WTC11 (cell line): ENCODE measurements at places on chromosomes 5 and 9. TPM values are rescaled to one million over a fixed set of nuclear protein-coding genes. Genes with fewer than 3 reads are reported as not detected.

DNA sequence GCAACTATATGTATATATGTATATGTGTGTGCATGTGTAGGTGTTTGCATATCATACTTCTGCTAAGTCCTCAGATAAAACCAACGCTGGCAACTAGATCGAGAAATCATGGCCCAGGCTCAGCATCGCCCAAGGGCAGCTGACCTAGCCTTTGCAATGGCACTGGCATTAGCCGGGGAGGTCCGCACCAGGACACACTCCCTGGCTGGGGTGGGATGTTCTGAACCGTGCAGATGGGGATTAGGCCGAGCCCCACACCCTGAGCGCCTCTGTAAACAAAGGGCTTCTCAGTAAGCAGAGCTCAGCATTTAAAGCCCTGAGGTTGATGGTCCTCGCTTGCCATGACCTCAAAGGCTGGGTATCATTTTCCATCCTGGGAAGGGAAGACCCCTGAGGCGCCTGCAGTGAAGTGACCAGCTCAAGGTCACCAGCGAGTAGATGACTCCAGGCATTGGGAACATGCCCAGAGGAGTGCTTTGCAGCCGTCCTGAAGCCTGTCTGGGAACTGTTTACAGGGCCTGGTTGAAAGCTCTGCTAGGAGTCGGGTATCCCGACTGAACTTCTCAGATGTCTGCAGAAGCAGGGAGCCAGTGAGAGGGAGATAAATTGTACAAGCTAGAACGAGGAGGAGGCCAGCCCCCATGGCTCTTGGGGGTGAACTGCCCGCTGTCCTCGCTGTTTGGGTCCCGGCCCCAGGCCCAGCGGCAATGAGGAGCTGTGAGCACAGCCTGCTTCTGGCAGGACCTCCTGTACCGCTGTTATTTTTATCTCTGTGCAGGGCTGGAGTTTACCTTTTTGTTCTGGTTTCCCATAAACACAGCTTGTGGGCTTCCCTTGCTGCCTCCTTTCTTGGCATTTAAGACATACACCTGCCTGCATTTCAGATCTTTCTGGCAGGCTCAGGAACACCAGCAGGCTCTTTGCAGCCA lies 18.4 kb downstream of the GADD45G start:
- H3K4me1 ChIP-seq: peaks cover 32% of the 10 kb centered on the region
- DNase-seq: no peak
- H3K27me3 ChIP-seq: no peaks in the 10 kb centered on the region; the same call in 1 of the 2 replicates
- H3K36me3 ChIP-seq: no peaks in the 10 kb centered on the region
- no peak overlapping the region for H3K27ac ChIP-seq

- H3K4me1 ChIP-seq: peaks cover 34% of the 10 kb centered on the region
- DNase-seq: no peak
- no peak overlapping the region for H3K4me3 ChIP-seq
- no peaks in the 10 kb centered on the region for H3K27me3 ChIP-seq
Observed at GRCh38 chr9:136052472-136052880, 42.6 kb downstream of the NACC2 start.

GRCh38 chr9:20009606-20010005 lies 220.8 kb upstream of the SLC24A2 start:
- DNase-seq: no peak
- no peaks in the 10 kb centered on the region for H3K27me3 ChIP-seq
- peaks cover 10% of the 10 kb centered on the region for H3K36me3 ChIP-seq
- H3K4me3 ChIP-seq: no peak overlapping the region
- H3K27ac ChIP-seq: no peak overlapping the region
- peaks cover 9% of the 10 kb centered on the region for H3K4me1 ChIP-seq

DNA sequence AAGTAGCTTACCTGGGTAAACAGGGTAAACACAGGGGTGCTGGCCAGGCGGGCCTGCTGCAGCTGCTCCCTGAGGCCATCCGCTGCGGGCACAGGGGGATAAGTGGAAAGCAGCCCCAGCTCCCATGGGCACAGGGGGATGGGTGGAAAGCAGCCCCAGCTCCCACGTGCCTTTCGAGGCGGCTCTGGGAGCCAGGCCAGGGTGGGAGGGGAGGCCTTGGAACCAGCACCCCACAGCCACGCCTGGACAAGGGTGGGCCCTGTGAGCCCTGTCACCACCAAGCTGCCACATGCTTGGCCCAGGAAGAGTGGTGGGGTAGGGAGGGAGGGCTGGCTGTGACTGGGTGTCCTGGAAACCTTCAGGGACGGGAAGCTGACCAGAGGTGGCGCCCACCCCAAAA lies 7.8 kb upstream of the CARD9 start:
- H3K36me3 ChIP-seq: peaks cover 21% of the 10 kb centered on the region
- H3K27ac ChIP-seq: no peak overlapping the region
- no peak overlapping the region for H3K4me3 ChIP-seq

DNA sequence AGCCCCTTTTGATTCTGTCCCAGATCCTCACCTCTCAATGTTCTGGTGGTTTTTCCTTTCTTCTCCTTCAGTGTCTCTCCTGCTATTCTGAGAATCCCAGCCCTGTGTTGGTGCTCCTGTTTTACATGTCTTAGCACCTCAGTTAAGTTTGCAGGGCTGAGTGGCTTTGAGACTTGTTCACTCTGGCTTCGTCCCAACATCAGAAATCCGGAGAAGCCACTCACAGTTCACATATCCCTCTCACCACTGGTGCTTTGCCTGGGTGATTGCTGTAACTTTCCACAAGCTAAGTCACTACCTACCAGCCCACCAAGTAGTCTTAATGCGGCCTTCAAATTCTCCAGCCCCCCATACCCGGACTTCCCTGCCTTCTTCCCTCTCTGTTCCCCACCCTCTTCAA lies 40.2 kb downstream of the CYFIP2 start:
- H3K27me3 ChIP-seq: no peaks in the 10 kb centered on the region
- H3K36me3 ChIP-seq: peaks cover 12% of the 10 kb centered on the region
- H3K4me1 ChIP-seq: no peaks in the 10 kb centered on the region
- no peak overlapping the region for H3K27ac ChIP-seq
- no peak for DNase-seq

- no peaks in the 10 kb centered on the region for H3K36me3 ChIP-seq
- no peaks in the 10 kb centered on the region for H3K4me1 ChIP-seq
- no peaks in the 10 kb centered on the region; the same call in 1 of the 2 replicates for H3K27me3 ChIP-seq
- no peak overlapping the region for H3K27ac ChIP-seq
- DNase-seq: no peak
- H3K4me3 ChIP-seq: no peak overlapping the region
Observed at GRCh38 chr9:5205071-5205470, 19.6 kb upstream of the INSL6 start.

Gene SLC36A2
- not detected in 3 replicates for total RNA-seq

Gene MAN1B1
- 44.9 to 57.1 TPM (median 47.1 TPM) in 3 replicates for total RNA-seq
